A549 treated with AZD2906 at 1 μM for 4 hours (cell line): ENCODE measurements at places on chromosomes 5 and 9. TPM values are rescaled to one million over a fixed set of nuclear protein-coding genes. Genes with fewer than 3 reads are reported as not detected.

The RORB gene
- total RNA-seq = 0.01 TPM in 1 of 5 replicates, not detected in the others

The LCN1 gene
- 0.17 to 0.26 TPM (median 0.20 TPM) in 3 of 5 replicates, not detected in the others for total RNA-seq

The AQP3 gene
- total RNA-seq = 18.8 to 31.6 TPM (median 24.2 TPM) in 5 replicates

The CCL27 gene
- 0.14 to 0.33 TPM (median 0.24 TPM) in 4 of 5 replicates, not detected in the other for total RNA-seq

The NR2F1-AS1 gene
- 2.6 to 4.3 TPM (median 3.0 TPM) in 5 replicates for total RNA-seq

The KIF24 gene
- total RNA-seq = 2.9 to 3.5 TPM (median 3.2 TPM) in 5 replicates

The LCP2 gene
- total RNA-seq = not detected in 5 replicates

The TARS1 gene
- 118 to 159 TPM (median 124 TPM) in 5 replicates for total RNA-seq

The GDNF gene
- 0.03 to 0.07 TPM (median 0.05 TPM) in 4 of 5 replicates, not detected in the other for total RNA-seq

The ANKS6 gene
- total RNA-seq = 11.5 to 21.8 TPM (median 21.1 TPM) in 5 replicates

The DAB2IP gene
- 9.8 to 14.0 TPM (median 11.2 TPM) in 5 replicates for total RNA-seq

The OR1J2 gene
- total RNA-seq = 0.10 TPM in 1 of 5 replicates, not detected in the others

The TNC gene
- 0.69 to 1.00 TPM (median 0.80 TPM) in 5 replicates for total RNA-seq

The BRD9 gene
- 36.8 to 40.4 TPM (median 39.0 TPM) in 5 replicates for total RNA-seq

The CDK7 gene
- 52.0 to 63.4 TPM (median 52.3 TPM) in 5 replicates for total RNA-seq

The FREM1 gene
- total RNA-seq = not detected in 5 replicates

The CACFD1 gene
- 4.2 to 5.3 TPM (median 4.5 TPM) in 5 replicates for total RNA-seq
